Mesenteric fat pad (tissue), 1 donor: ENCODE measurements at places on chromosomes 5 and 9. TPM values are rescaled to one million over a fixed set of nuclear protein-coding genes. Genes with fewer than 3 reads are reported as not detected.

DNA sequence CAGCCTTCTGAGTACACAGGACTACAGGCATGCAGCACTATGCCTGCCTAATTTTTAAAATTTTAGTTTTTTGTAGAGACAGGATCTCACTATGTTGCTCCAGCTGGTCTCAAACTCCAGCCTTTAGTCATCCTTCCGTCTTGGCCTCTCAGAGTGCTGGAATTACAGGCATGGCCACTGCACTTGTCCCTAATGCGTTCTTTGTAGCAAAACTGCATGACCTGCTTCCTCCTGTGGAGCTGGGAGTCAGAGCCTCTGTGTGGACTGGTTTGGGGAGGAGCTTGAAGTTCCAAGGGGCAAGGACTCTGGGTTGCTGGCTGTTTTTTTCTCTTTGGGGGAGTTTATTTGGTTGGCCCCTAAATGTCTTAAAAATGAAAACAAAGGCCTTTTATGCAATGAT is 22.7 kb upstream of the ANKRD34B start:
- DNase-seq, result no peak

DNA sequence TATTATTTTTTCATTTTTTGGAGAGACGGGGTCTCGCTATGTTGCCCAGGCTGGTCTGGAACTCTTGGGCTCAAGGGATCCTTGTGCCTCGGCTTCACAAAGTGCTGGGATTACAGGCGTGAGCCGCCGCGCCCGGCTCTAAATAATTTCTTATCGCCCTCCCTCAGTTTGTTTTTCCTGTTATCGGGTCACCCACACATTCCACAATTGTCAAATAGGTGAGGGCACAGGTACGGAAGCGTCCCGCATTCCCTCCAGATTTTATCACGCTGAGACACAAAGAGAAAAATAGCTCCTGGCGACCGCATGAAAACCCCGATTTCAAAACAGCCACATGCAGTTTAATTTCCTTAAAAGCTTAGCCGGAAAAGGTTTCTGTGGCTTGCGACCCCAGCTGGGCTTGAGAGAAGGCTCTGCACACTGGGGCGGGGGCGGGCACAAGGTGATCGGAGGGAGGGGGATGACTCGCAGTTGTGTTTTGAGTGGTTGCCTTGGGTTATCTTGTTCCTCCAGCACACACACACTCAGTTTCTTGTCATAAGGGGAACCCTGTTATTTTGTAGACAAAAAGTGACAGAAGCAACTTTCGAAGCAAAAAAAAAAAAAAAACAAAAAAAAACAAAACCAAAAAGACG is 717 bp upstream of the IQGAP2 start:
- no peak for DNase-seq

- DNase-seq, result no peak
Observed at GRCh38 chr5:178155065-178155464, 1.4 kb upstream of the NHP2 start.

FAF2 gene
- 34.2 TPM for total RNA-seq

CA9 gene
- total RNA-seq, result not detected
